ENCODE measurements at places on chromosomes 1 and 21.

DNA sequence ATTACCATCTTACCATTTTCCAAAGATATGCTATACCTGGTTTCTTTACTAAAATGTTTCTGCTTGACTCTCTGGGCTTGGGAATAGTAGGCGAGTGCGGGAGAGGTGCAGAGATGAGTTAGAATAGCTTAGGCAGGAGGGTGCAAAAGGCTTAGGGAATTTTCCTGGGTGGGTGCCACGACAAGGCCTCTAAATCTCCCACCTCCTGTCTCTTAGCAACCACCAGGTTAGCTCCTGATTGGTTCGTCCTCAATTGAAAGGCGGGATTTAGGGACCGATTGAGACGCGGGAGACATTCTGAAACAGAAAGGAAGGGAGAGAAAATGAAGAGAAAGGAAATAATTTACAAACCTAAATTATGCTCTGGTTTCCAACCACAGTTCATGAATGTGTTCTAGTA, 3.1 kb downstream of the ACKR1 start:
- DNase-seq, result no peak

GRCh38 chr1:93846992-93847810, 31.8 kb downstream of the DNTTIP2 start:
- DNase-seq, result peak; percentile 93

DNA sequence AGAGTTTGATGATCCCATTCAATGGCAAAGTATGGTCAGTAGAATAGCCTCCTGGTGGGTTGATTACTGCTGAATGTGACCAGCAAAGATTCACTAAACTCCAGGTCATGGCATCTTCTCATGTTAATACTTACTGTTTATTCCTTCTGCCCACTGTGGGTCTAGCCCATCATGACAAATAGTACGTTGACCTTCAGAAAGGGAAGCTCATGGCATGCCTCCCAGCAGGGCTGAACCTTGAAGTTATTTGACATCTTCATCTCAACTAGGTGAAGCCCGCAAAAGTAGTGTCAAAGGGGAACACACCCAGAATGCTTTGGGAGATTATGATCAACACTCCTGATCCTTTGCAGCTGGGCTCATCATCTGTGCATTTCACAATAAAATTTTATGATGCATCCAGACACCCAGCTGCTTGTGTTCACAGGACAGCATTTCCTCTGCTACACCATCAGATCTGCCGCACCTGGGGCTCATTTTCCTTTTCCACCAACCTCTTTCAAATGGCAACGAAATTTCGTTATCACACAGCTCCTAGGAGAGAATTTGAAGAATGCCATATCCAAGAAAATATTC, 49.6 kb downstream of the HLX start:
- DNase-seq, result no peak

GRCh38 chr1:78540048-78540447, 49.3 kb downstream of the PTGFR start:
- DNase-seq, result no peak

DNA sequence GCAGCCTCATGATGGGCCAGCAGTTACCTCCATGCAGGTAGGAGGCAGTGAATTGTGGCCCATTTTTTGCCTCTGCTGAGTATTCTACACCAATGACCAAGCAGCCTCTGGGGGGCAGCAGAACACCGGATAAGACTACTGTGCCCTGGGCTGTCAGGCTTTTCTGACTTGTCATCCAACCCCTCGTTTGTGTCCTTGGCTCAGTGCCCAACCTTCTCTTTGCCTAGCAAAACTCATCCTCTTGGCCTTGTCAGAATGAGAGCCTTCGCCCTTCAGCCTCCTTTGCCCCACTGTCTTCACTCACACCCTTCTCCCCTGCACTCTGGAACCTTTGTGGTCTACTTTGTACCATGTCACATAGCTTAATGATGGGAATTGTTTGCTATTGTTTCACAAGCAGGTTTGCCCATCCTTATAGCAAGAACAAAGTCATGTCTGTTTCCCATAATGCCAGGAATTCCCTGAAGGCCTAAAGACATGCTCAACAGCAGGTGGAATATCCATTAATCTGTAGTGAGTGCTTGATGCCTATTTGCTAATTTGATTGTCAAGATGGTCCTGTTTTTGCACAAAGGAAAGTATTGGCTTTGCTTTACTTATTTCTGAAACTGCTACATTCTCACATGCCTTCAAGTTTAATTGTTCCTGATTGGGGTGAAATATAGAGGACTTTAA, 255.9 kb downstream of the HHAT start:
- peak; percentile 60 for DNase-seq

DNA sequence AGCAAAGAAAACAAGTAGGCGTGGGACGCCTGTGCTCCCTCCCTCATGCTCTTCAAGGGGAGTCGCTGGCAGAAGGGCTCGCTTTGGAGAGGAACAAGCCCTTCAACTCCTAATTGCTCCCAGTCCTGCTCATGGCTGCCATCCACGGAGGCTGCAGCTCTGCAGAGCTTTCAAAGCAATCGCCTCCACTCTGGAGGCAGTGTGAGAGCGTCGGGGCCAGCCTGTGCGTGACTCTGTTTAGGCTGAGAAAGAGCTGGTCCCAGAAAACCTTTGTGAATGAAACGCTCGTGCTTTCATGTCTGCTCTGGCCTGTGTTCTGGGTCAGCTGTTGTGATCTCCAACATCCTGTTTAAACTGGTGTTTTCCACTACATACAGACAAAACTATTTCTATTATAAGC, 23.9 kb upstream of the RUNX1 start:
- DNase-seq, result no peak

DNA sequence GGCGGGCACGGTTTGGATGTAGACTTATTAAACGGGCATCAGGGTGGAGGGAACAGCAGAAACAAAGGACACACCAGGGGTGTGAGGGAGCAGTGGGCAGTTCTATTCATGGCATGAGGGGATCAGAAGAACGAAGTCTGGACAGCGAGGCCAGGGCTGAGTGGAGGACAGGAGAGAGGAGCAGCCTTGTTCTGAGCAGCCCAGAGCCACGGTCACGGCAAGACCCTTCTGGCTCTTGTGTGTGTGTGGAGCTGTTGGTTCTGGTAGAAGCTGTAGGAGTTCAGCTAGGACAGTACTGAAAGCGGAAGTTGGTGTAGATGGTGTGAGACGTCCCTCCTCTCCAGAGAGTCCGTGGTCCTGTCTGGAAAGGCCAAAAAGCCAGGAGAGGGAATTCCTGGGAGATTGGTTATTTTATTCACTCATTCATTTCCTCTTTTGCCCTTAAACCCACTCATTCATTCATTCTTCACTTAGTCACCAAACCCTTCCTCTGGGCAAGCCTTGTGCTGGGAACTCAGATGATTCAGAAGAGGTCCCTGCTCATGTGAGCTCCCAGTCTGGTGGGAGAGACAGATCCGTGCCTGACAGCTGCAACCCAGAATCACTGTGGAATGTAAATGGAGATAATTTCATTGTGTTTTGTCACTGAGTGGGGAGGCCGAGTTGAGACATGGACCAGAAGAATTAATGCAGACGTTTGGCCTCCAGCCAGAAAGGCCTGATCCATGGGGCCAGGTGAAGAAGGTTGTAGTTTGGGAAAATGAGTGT, 4.1 kb upstream of the ACOT11 start:
- peak; percentile 96 for DNase-seq

DNA sequence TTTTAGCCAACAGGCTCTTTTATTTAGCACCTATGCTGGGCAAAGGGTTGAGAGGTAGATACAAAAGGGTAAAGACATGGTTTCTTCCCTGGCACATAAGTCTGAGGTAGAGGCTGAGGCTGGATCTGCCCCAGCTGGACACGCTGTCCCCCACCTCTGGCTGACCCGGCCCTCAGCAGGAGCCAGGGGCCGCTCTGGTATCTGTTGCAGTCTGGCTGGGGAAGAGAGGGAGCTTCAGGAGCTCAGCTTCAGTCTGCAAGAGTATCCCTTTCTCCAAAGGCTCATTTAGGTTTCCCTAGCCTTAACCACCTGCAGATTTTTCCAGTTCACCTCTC, 14.2 kb downstream of the BLACAT1 start:
- peak; percentile 47 for DNase-seq

GRCh38 chr1:174968750-174969244, 30.9 kb upstream of the CACYBP start:
- DNase-seq, result no peak

GRCh38 chr1:80534606-80535360, 1266.0 kb upstream of the ADGRL2 start:
- DNase-seq, result no peak

GRCh38 chr1:27099135-27099586, 55.8 kb downstream of the SLC9A1 start:
- peak; percentile 90 for DNase-seq

DNA sequence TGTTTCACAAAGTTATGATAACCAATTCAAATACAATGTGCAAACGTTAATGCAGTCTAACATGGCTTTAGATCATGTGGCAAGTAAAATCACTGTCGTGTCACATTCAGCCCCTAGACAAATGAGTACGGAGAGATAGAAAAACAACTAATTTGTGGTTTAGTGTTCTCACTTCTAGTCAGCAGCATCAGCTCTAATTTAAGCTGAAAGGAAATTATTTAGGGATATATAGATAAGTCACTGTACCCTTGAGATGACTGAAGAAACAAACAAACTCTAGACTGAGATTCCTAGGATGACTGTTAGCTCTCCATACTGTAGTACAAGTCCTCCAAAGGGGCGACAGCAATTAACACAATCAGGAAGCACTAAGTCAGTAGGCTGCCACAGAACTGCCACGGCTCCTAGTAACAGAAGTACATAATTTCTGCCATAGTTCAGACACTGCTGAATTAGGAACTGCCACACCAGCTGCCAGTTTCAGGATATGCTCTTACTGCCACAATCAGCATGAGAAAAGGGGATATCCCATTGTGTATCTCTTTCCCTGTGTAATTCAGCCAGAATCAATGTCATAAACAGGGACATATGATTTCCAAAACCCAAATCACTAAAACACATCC, 150.4 kb upstream of the NEGR1 start:
- DNase-seq, result no peak

DNA sequence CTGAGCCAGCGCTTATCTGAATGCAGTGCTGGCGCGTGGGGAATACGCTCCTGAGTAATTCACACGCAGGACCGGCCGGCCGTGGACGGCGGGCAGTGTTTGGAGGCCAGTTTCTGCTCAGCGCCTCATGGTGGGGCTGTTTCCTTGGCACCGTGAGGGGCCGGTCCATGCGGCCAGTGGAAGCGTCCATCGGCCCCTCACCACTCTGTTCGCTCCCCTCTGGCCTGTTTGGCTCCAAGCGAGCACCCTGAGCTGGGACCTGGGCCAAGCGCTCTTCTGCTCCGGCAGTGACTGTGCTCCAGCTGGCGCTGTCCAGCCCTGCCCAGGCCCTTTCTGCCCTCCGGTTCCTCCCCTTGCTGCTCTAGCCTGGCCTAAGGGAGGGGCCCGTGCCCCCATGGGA, 16.3 kb upstream of the PLCH2 start:
- peak; percentile 98 for DNase-seq

- no peak for DNase-seq
Measured at GRCh38 chr1:67224856-67225255, 58.6 kb downstream of the IL23R start.

- peak; percentile 47 for DNase-seq
Measured at GRCh38 chr1:20491178-20491577, 5.2 kb upstream of the CAMK2N1 start.

- no peak for DNase-seq
Measured at GRCh38 chr21:35738347-35738961, 321.9 kb downstream of the SETD4 start.

DNA sequence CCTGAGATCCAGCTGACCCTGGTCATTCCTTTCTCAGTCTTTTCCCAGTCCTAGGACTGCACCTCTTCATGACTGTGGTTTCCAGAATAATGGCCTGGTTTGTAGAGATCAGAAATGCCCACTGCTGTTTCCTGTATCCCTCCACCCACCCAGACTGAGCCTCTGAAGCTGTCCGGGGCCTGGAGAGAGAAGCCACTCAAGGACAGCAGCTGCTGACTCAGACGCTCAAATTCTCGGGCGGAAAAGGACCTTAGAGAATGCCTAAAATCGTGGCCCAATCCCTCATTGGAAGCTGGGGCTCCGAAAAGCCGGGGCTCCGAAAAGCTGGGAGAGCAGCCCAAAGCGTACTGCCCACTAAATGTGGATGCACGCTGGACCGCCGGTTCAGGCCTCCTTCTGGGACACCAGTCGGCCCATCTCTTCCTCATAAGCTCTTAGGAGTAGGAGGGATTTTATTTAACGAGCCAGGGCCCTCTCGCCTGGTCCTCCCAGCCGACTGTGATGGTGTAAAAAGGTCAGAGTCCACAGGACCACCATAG, 7.8 kb upstream of the GPR61 start:
- DNase-seq, result peak; percentile 25

DNA sequence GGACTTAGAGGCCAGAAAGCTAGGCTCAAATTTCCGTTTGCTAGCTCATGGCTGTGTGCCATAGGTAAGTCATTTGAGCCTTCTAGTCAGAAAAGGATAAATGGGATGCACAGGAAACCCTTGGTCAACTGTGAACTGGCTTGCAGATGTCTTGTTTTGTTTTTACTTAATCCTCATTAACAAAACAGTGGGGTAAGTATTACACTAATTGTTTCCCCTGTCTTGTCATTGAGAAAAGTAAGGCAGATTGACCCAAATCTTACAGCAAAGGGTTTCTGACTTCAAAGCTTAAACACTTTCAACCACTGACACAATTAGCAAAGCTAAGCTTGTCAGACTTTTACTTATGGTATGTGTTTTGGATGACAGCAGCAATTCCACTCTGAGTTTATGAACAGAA, 291.3 kb downstream of the NTNG1 start:
- no peak for DNase-seq

GRCh38 chr1:100794748-100795645, 75.5 kb downstream of the VCAM1 start:
- DNase-seq, result peak; percentile 19

DNA sequence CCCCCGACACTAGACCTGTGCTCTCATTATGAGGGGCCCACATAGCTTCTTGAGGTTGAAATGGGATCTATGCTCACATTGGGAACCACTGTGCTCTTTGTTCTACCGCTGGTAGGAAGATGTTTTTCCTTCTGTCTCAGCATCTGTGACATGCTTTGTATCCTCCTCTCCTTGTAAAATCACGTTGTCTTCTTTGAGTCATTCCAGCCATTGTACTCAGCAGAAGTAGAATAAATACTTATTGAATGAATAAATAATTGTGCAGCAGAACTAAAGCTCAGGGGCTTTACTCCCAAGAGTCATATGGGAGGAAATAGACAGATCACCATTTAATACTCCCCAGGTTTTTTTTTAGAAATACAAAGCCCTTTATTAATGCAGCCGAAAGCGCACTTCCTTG, 66.3 kb upstream of the EDEM3 start:
- no peak for DNase-seq

GRCh38 chr1:113946678-113947387, 17.7 kb downstream of the HIPK1 start:
- DNase-seq, result no peak

DNA sequence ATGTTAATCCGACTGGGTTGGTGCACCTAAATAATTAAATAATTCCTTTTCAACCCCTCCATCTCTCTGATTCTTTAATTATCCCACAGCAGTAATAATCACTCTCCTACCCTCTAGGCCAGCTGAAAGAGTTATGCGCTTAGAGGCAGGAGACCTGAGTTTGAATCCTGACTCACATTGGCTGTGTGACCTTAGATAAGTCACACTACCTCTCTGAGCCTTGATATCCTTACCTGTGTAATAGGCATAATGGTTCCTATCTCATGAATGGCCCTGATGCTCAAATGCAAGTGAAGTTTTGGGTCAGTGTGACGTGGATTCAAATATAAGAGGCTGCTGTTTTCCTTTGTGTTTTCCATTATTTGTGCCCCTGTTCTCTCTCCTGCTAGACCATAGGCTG, 8.1 kb downstream of the MYOM3 start:
- no peak for DNase-seq

GRCh38 chr1:63506782-63507181, 16.2 kb downstream of the ITGB3BP start:
- DNase-seq, result no peak
